MM.1S (cell line): ENCODE measurements at places on chromosomes 1 and 21.

- DNase-seq: no peak
- H3K27ac ChIP-seq: no peak overlapping the region
- H3K27me3 ChIP-seq: peaks cover 43% of the 10 kb centered on the region
Observed at GRCh38 chr1:202662081-202662480, 48.2 kb downstream of the SYT2 start.

DNA sequence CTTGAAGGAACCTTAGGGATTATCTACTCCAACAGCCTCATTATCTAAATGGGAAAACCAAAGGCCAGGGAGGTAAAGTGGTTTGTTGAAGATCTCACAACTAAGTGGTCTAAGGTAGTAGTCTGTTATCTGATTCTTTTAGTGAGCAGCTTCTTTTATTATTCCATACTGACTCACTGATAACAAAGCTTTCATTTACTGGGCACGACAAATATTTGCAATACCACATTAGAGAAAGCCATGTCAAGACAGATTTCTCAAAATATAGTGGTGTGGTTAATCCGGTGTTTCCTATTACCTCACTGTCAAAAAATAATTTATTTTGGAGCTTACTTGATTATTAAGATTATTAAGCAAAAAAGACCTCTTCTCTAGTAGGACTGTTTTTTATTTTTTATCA, 369.1 kb downstream of the S1PR1 start:
- no peak overlapping the region for H3K27ac ChIP-seq
- H3K27me3 ChIP-seq: no peaks in the 10 kb centered on the region
- H3K36me3 ChIP-seq: no peaks in the 10 kb centered on the region
- no peaks in the 10 kb centered on the region for H3K4me1 ChIP-seq
- H3K4me3 ChIP-seq: no peak overlapping the region

- no peak overlapping the region for H3K27ac ChIP-seq
- H3K4me3 ChIP-seq: peak overlapping the region; percentile 91; the same call in 1 of the 2 replicates
Observed at GRCh38 chr1:151401125-151401788, 1.9 kb downstream of the PSMB4 start.

DNA sequence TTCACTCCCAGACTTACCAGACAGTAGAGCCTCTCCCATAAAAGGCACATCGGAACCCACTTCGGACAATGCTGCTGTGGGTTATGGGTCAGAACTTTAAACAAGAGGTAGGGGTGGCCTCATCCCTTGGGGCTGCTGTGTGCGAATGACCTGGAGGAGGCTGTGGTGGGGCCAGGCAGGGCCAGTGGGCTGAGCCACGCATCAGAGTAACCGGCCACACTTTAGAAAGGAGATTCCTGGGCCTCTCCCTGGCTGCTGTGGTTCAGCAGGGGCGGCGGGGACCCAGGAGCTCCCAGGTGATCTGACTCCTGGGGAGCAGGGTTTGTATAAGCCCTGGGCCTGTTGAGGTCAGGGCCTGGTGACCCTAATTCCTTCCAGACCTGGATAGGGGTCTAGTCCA, 110.2 kb upstream of the C1orf174 start:
- H3K27me3 ChIP-seq: peaks cover 67% of the 10 kb centered on the region
- H3K27ac ChIP-seq: no peak overlapping the region
- peaks cover 9% of the 10 kb centered on the region; the same call in 1 of the 2 replicates for H3K4me1 ChIP-seq

- H3K4me1 ChIP-seq: no peaks in the 10 kb centered on the region
- DNase-seq: no peak
- no peaks in the 10 kb centered on the region for H3K27me3 ChIP-seq
- no peak overlapping the region for H3K27ac ChIP-seq
- no peak overlapping the region for H3K4me3 ChIP-seq
Observed at GRCh38 chr1:41838266-41838665, 80.5 kb downstream of the HIVEP3 start.

- peaks cover 4% of the 10 kb centered on the region; the same call in 1 of the 2 replicates for H3K36me3 ChIP-seq
- H3K27me3 ChIP-seq: no peaks in the 10 kb centered on the region
- no peak for DNase-seq
- H3K4me1 ChIP-seq: no peaks in the 10 kb centered on the region
- H3K27ac ChIP-seq: no peak overlapping the region
- H3K4me3 ChIP-seq: no peak overlapping the region
Observed at GRCh38 chr1:24344090-24344742, 25.1 kb downstream of the GRHL3 start.

- peak overlapping the region; percentile 98 for H3K27ac ChIP-seq
- H3K36me3 ChIP-seq: no peaks in the 10 kb centered on the region; the same call in 1 of the 2 replicates
- peak; percentile 76 for DNase-seq
Observed at GRCh38 chr1:30756545-30757351, 826 bp downstream of the LAPTM5 start.

DNA sequence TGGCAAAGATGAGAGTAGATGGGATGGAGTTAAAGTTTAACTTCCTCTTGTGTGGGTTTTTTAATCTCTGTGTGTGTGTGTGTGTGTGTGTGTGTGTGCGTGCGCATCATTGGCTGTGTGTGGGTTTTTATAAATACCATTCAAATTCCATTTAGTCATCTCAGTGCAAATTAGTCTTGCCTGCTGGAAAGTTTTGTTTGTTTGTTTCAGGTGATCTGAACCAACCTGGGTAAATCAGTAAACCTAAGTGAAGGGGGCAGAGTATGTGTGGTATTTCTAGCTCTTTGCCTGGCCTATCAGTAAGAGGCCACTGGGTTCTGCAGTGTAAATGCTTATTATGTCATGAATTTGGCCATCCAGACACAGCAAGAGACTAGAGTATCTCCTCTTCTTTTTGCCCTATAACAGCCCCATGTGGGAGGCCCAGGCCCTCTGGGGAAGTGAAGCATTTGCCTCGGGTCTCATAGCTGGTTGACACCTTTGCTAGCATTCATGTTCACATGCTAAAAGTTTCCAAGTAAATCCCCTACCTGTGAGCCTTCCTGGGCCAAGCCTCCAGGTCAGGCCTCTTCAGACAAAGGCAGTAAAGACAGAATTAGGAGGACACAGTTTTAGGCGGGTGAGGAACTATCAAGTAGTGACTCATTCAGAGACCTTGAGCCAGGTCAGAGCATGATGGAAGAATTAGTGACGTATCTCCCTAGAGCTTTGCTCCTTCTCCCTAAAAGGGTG, 14.7 kb downstream of the INTS3 start:
- H3K4me1 ChIP-seq: peaks cover 19% of the 10 kb centered on the region
- no peak overlapping the region for H3K4me3 ChIP-seq
- no peaks in the 10 kb centered on the region for H3K27me3 ChIP-seq

DNA sequence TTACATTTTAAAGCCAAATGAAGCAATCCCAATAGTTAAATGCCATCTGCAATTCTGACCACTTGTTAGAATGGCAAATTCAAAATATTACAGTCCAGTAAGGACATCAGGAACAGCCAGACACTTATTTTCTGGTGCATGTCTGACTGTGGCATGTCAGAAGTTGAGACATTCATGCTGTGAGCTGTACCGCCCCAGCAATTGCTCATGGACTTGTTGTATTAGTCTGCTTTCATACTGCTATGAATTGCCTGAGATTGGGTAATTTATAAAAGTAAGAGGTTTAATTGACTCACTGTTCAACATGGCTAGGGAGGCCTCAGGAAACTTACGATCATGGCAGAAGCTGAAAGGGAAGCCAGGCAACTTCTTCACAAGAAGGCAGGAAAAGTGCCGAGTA, 19.1 kb downstream of the DDAH1 start:
- H3K4me1 ChIP-seq: no peaks in the 10 kb centered on the region
- DNase-seq: no peak
- H3K27me3 ChIP-seq: no peaks in the 10 kb centered on the region
- H3K36me3 ChIP-seq: no peaks in the 10 kb centered on the region
- H3K27ac ChIP-seq: no peak overlapping the region
- H3K4me3 ChIP-seq: no peak overlapping the region

GRCh38 chr1:11487196-11487751, 8.3 kb downstream of the DISP3 start:
- DNase-seq: no peak
- no peaks in the 10 kb centered on the region for H3K36me3 ChIP-seq
- H3K27ac ChIP-seq: no peak overlapping the region
- H3K4me3 ChIP-seq: no peak overlapping the region

- no peaks in the 10 kb centered on the region for H3K36me3 ChIP-seq
- peaks cover 50% of the 10 kb centered on the region for H3K27me3 ChIP-seq
- no peak overlapping the region for H3K27ac ChIP-seq
- DNase-seq: no peak
- H3K4me3 ChIP-seq: no peak overlapping the region
Observed at GRCh38 chr1:33815061-33815460, 48.8 kb upstream of the HMGB4 start.

DNA sequence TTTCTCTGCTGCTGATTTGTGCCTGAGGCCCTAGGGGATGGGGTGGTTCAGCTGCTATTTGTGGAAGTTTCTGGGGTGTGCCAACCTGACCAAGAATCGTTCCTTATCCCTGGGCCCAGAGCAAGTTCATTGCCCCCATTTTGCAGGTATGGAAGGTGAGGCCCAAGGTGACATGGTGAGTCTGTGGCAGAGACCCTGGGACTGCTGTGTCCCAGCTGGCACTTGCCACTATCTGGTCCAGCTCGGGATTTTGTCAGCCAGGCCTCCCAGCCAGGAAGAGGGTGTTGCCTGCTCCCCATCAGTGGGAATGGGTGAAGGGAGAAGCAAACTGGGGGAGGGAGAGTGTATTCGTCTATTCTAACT, 18.9 kb upstream of the LRP8 start:
- H3K27ac ChIP-seq: no peak overlapping the region
- H3K4me1 ChIP-seq: no peaks in the 10 kb centered on the region
- no peak for DNase-seq
- H3K4me3 ChIP-seq: no peak overlapping the region
- H3K36me3 ChIP-seq: no peaks in the 10 kb centered on the region

GRCh38 chr1:227762231-227762911, 27.1 kb downstream of the SNAP47 start:
- peaks cover 43% of the 10 kb centered on the region for H3K4me1 ChIP-seq
- H3K36me3 ChIP-seq: peaks cover 14% of the 10 kb centered on the region
- H3K27ac ChIP-seq: peak overlapping the region; percentile 60; the same call in 1 of the 2 replicates
- no peaks in the 10 kb centered on the region for H3K27me3 ChIP-seq
- H3K4me3 ChIP-seq: no peak overlapping the region

- H3K4me3 ChIP-seq: no peak overlapping the region
- no peaks in the 10 kb centered on the region for H3K27me3 ChIP-seq
- no peaks in the 10 kb centered on the region for H3K36me3 ChIP-seq
- H3K4me1 ChIP-seq: no peaks in the 10 kb centered on the region
- no peak for DNase-seq
Observed at GRCh38 chr1:176604461-176604860, 141.5 kb downstream of the PAPPA2 start.

DNA sequence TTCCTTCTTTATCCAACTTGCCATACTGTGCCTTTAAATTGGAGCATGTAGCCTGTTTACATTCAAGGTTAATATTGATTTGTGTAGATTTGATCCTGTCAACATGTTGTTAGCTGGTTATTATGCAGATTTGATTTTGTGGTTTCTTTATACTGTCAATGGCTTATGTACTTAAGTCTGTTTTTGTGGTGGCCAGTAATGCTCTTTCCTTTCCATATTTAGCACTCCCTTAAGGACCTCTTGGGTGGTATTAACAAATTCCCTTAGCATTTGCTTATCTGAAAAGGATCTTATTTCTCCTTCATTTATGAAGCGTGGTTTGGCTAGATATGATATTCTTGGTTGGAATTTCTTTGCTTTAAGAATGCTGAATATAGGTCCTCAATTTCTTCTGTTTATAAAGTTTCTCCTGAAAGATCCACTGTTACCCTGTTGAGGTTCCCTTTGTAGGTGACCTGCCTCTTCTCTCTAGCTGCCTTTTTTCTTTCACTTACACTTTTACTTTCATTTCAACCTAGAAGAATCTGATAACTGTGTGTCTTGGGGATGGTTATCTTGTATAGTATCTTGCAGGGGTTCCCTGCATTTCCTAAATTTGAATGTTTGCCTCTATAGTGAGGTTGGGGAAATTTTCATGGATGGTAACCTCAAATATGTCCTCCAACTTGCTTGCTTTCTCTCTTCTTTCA, 86.9 kb upstream of the NEGR1 start:
- H3K4me1 ChIP-seq: peaks cover 6% of the 10 kb centered on the region
- H3K27ac ChIP-seq: no peak overlapping the region
- peak; percentile 36 for DNase-seq
- H3K4me3 ChIP-seq: no peak overlapping the region
- H3K36me3 ChIP-seq: no peaks in the 10 kb centered on the region

GRCh38 chr1:107925565-107925964, 39.4 kb downstream of the VAV3 start:
- no peak overlapping the region for H3K27ac ChIP-seq
- no peaks in the 10 kb centered on the region for H3K27me3 ChIP-seq
- H3K4me3 ChIP-seq: no peak overlapping the region
- H3K36me3 ChIP-seq: no peaks in the 10 kb centered on the region
- peaks cover 9% of the 10 kb centered on the region for H3K4me1 ChIP-seq
- no peak for DNase-seq

DNA sequence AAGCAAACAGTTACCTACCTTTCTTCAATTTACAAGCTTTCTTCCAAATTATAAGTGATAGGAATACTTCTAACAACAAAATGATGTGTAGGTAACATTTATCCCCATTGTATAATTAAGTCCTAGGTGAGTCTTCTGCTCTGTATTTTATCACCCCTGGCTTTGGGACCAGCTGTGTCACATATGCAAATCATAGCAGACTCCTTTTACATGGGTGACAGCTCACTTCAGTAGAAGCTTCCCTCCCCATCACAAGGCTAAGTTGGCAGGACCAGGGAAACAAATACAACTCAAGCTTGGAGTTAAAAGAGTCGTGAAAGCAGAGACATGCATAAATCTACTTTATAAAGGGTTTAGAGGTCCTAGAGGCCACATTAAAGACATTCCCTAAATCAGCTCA, 121.1 kb upstream of the RUNX1 start:
- H3K27ac ChIP-seq: no peak overlapping the region
- H3K4me3 ChIP-seq: no peak overlapping the region
- DNase-seq: no peak
- no peaks in the 10 kb centered on the region for H3K27me3 ChIP-seq

DNA sequence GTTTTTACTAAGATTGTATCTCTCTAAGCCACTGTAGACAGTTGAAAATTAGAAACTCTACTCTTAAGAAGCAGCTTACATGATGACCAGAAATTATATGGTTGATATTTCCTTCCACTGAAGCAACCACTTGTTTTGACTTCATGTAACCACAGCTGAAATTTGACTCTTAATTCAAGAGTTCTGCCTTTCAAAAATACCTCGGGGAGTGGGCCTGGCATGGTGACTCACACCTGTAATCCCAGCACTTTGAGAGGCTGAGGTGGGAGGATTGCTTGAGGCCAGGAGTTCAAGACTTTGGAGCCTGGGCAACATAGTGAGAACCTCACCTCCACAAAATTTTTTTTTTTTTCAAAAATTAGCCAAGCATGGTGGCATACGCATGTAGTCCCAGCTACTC, 4.3 kb downstream of the AMPD1 start:
- no peak overlapping the region for H3K4me3 ChIP-seq
- no peaks in the 10 kb centered on the region for H3K36me3 ChIP-seq
- H3K27me3 ChIP-seq: no peaks in the 10 kb centered on the region
- peaks cover 7% of the 10 kb centered on the region; the same call in 1 of the 2 replicates for H3K4me1 ChIP-seq
- DNase-seq: no peak

- no peak overlapping the region for H3K27ac ChIP-seq
- DNase-seq: no peak
- no peaks in the 10 kb centered on the region for H3K27me3 ChIP-seq
- no peaks in the 10 kb centered on the region for H3K4me1 ChIP-seq
- no peak overlapping the region for H3K4me3 ChIP-seq
Observed at GRCh38 chr1:38308780-38309179, 262.2 kb upstream of the POU3F1 start.
